NCI-H460 (cell line): ENCODE measurements at places on chromosomes 7 and 10. TPM values are rescaled to one million over a fixed set of nuclear protein-coding genes. Genes with fewer than 3 reads are reported as not detected.

Gene NUTM2D
- total RNA-seq = 0.67 and 0.75 TPM in 2 replicates

Gene CFAP58
- 1.4 and 2.1 TPM in 2 replicates for total RNA-seq

Gene OR2A1
- not detected in 2 replicates for total RNA-seq

Gene DYNC1I1
- total RNA-seq = not detected in 2 replicates

Gene MORN4
- 13.3 and 19.5 TPM in 2 replicates for total RNA-seq

Gene FAM241B
- total RNA-seq = 2.3 and 4.9 TPM in 2 replicates

Gene FOXI2
- total RNA-seq = not detected in 2 replicates

Gene LRRN3
- total RNA-seq = not detected in 2 replicates
